ENCODE measurements at places on chromosomes 7 and 10.

- peak; percentile 23 for DNase-seq
Observed at GRCh38 chr7:134254311-134254710, 62.4 kb downstream of the SLC35B4 start.

DNA sequence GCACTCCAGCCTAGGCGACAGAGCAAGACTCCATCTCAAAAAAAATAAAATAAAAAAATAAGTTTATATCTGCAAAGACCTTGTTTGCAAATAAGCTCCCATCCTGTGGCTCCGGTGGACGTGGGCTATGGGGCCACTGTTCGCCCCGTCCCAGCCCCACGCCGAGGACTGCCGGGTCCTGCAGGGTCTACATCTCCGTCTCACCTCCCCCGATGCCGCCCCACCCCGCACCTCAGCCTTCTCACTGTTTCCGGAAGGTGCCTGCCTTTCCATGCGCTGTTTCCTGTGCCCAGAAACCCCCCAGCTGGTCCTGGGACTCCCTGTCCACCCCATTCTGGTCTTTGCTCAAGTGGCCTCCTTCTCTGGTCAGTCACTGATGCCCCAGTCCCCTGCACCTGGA, 5.0 kb upstream of the INTS1 start:
- no peak for DNase-seq

GRCh38 chr7:43242628-43243255, 130.3 kb downstream of the HECW1 start:
- DNase-seq = peak; percentile 18

DNA sequence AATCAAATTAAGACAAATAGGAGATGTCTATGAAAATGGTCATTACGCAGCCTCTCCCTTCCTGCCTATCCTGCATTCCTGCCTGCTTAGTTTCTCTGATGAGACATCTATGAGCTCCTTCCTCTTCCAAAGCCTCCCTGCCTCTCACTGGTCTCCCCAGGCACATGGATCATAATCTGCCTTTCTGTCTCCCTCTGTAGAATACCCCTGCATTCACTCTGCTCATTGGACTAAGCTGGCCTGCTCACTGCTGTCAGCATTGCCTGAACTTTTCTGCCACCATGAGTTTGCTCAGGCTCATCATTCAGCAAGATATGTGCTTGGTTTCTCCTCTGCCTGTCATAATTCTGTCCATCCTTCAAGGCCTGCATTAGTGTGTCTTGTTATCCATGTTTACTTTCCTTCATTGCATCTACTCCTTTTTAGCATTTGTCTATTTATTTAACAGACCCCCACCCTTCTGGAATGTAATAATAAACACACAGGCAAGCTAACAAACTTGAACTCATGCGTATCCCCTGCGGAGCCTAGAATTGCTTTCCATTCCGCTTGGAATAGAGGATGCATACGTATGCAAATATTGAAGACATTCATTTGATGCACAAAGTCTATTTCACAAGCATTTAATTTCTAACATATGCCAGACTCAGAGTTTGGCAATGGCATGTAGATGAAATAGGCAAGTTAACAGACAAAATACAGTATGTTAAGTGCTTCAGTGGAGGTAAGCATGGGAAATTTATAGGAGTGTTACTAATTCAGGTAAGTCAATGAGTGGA, 88.3 kb downstream of the PTPRZ1 start:
- DNase-seq = peak; percentile 74

GRCh38 chr10:14671386-14671831, 103.3 kb downstream of the FAM107B start:
- DNase-seq = no peak

- no peak for DNase-seq
Observed at GRCh38 chr7:77791336-77791735, 6.9 kb downstream of the TMEM60 start.

DNA sequence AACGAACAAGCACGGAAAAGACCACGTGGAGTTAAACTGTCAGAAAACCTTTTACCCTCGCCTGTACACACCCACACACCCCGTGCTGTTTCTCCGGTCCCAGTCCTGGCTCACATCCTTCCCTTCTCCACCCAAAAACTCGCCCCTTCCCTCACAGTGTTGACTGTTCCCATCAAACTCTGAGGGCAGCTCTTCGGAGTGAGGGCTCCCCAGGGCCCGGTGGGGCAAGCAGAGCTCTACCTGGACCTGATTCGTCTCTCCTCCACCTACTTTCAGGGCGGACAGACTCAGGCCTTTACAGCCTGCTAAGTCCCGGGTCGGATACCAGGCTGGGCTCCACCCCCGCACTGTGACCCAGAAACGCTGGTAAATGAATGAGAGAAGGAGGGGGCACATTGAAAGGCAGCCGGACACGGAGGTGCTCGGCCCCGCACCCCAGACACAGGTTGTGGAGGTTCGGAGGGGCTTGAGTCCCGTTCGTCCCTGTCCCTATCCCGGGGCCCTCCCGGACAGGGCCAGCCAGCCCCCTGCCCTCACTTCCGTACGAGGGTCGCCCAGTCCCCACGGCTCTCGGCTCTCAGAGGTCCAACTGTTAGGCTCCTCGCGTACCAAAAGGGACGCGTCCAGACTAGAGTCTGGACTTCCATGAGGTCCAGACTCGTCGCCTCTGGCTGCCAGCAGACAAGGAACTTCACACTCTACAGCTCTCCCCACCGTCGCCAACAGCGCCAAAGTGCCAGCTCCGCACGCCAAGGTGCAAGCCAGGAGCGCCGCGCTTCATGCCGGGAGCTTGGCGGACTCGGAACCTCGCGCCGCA, 31.7 kb upstream of the ASL start:
- DNase-seq = peak; percentile 33

DNA sequence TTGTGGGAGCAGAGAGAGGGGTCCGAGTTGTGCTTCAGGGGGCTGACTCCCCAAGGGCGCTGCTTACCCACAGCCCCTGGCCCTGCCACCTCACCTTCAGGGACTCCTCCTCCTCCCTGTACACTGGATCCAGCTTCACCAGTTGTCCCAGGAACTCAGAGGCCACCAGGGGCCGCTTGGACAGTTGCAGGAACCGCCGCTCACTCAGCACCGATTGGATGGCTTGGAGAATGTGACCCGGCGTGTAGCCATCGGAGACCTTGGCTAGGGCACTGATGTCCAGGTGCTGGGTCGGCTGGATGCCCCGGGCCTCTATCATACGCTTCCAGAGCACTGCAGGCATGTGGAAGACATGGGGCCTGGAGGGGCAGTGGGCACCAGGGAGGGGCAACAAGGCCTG, 4.5 kb upstream of the ASB10 start:
- no peak for DNase-seq

DNA sequence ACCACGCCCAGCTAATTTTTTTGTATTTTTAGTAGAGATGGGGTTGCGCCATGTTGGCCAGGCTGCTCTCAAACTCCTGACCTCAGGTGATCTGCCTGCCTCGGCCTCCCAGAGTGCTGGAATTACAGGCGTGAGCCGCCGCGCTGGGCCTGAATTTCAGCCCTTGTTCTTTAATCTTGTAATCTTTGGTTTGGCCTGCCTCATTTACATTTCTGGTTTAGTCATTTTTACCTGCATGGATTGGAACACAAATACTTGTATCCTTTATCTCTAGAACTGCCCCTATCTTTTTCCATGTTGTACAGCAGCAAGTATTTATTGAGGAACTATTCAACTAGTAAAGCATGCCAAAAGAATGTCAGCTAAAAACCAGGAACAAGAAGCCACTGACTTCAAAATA, 195.6 kb upstream of the FRMD4A start:
- DNase-seq = no peak

DNA sequence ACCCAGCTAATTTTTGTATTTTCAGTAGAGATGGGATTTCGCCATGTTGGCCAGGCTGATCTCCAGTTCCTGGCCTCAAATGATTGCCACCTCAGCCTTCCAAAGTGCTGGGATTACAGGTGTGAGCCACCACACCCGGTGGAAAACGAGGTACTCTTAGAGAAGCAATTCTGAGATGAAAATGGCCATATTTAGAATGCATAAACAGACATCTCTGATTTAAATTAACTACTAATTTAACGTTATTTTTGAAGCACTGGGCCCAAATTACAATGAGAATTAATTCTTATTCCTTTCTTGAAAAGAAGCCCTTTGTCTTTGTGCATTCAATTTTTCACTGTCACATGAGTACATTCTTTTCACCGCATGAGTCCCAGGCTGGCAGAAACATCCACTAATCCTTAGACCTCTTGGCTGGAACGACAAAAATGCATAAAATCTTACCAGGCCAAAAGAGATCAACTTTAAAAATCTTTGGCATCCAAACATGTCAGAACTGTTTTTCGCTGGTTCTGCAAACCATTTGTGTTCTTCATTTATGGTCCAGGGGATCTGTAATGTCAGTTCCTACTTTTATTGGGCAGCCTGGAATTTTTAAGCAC, 60.1 kb upstream of the CAPZA2 start:
- peak; percentile 71 for DNase-seq

GRCh38 chr7:131895541-131896164, 339.2 kb upstream of the PODXL start:
- DNase-seq = peak; percentile 45

DNA sequence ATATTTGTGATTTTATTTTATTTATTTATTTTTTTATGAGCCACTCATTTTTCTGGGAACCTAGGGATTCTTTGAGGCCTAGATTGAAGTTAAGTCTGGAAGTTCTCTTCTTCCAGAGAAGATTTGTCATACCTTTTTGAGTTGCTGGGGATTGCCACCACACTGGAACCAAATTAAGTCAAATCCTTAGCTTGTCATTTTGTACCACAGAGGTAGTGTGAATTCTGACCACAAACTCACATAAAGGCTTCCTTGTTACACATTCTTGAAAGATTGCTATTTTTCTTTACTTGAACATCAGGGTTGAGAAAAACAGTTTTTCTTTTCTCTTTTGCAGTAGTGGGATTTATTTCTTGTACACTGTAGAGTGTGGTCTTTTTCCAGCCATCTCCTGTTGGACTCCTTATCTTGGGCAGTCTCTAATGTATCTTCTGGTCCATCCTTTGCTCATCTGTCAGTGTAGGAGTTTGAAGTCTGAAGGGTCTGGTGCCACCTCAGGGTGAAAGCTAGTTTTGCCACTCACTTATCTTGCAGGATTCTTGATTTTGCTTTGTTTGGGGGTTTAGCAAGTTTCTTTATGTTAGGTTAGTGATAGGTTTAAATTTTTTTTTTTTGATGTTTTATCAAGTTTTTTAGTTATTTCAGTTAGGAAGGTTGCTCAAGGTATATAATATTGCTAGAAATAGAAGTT, 24.8 kb downstream of the PCBD1 start:
- DNase-seq = no peak

GRCh38 chr10:128630787-128631252, 504.6 kb upstream of the MKI67 start:
- no peak for DNase-seq

DNA sequence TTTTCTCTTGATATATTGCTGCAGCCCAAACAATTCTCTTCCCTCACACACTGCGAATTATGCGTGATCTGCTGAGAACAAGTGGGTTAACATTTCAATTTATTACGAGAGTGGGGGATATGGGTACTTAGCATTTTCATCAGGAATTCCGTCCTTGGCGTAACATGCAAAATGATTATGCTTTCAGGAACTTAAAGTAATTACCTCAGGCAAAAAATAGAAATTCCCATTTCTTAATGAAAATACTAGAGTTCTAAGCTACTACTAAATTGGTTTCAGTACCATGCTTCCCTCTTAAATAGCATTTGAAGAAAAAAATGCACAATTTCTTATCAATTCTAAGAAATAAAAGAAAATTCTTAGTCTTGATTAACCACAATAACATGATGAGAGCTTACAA, 213.5 kb downstream of the GPAM start:
- DNase-seq = no peak

DNA sequence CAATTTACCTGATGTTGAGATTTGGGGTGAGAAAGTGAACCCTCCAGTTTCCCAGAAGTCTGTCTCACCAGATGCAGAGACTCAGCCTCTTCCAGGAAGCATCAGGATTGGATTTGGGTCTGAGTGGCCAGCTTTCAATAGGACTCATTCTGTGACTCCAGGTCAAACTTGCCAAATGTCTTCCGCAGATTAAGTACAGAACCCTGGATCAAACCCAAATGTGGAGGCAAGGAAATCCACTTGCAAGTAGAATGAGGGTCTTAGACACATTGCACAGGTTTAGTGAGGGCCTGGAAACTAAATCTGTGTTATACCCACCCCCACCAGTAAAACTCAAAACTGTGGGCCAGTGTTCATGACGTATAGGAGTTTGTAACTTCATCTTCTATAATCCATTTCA, 372.2 kb upstream of the MGMT start:
- DNase-seq = no peak

DNA sequence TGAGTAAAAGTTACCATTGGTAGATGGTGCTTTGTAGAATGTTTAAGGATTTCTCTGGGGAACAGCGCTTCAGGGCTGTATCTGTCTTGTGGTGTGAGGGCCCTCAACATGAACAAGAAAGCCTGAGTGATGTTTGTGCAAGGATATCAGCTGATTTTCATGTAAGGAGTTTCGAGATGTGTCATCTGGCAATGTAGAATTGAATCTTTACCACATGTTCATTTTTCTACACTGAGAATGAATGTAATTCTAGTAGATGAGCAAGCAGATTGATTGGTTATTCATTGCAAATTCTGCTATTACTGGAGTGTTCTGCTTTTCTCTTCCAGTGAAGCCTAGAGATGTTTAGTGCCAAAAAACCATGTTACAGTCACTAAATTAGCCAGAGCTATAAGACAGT, 87.7 kb downstream of the ST7 start:
- peak; percentile 79 for DNase-seq

GRCh38 chr7:128963327-128963757, 25.6 kb downstream of the IRF5 start:
- DNase-seq = peak; percentile 48

- DNase-seq = no peak
Observed at GRCh38 chr7:1639071-1639470, 31.0 kb upstream of the ELFN1 start.

GRCh38 chr10:69768386-69768785, 33.3 kb upstream of the COL13A1 start:
- no peak for DNase-seq

- no peak for DNase-seq
Observed at GRCh38 chr10:115884331-115884730, 388.7 kb downstream of the GFRA1 start.

GRCh38 chr10:52617346-52617745, 155.2 kb downstream of the MBL2 start:
- DNase-seq = peak; percentile 23

DNA sequence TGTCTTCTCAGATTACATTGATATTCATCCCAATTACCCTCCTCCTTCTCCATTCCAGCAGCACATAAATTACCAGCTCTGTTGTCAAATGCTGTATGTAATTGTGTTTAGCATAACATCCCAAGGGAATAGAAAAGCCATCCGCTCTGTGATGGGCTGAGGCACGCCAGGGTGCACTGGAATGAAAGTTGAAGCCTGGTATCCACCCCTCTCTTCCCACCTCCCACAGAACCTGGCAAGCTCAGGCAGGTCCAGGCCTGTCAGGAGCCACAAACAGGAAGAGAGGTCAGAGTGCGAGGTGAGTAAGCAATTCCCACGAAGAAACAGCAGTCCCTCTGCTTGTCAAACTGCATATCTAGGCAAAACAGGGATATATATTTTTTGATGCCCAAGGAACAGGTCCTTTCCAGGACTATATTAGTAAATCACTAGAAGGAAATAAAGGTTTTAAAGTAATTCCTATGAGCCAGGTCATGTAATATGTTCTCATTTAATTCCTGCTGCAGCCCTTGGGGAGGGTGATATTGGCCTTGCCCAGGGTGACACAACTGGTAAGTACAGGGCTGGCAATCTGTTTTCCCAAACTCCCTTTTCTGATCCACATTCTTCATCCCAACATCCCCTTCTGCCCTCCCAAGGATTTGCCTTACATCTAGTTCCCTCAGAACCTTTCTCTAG, 155.6 kb upstream of the GHITM start:
- DNase-seq = peak; percentile 18

GRCh38 chr7:16646472-16647072, 591 bp downstream of the BZW2 start:
- DNase-seq = peak; percentile 21
